ENCODE measurements at places on chromosomes 12 and 14.

DNA sequence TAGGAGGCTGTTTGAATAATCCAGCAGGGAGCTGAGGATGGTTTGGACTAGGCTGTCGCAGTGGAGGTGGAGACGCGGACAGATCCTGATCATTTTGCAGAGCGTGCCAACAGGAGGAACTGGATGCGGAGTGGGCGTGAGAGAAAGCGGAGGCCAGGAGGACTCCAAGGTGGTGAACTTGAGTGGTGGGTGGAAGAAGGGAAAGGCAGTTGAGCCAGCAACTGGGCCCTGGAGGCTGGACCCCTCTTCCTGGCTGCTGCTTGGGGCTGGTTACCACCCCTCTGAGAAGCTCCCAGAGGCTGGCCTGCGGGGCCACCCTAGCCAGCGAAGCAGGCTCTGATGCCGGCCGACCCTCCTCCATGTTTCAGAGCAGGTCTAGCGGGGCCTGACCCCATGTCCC lies 56.8 kb upstream of the KCNA1 start:
- no peak for DNase-seq

DNA sequence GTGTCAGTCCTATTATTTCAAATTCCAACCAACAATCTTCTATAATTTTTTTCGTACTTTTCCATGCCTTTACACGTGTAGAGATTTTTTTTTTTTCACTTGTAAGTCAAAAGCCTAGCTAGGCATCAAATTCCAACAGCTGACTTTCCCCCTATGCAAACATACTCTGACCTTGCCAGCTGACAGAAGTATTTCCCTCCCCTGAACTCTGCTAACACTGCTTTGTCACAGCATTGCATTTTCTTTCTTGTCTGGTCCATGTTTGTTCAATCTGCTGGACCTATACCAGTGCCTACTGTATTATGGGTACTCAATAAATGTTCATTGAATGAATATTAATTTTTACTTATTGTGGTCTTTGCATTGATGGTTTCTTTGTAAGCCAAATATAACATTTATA lies 435.3 kb upstream of the GARIN6 start:
- DNase-seq, result no peak

GRCh38 chr14:57380935-57381334 lies 9.5 kb upstream of the NAA30 start:
- no peak for DNase-seq

DNA sequence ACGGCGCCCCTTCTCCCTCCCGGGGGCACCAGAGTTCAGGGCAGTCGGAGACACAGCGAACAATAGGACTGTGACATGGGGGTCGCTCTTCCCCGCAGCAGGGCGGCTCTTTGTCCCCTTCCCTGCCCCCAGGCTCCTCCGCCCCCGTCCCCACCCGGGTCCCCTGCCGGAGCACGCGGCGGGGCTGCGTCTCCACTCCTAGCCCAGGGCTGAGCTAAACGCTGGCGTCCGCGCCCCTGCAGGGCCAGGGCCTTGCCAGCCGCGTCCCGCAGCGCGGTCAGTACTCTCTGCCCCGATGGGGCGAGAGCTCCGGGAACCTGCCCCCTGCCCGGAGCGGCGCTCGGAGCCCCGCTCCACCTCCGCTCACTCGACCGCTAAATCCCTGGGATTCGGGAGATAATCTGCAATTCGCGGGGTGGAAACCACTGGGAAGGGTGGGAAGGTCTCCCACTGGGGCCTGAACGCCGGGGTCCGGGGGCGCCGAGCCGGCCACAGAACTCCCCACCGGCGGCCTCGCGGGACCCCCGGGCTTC lies 825 bp upstream of the CCDC85C start:
- peak; percentile 35 for DNase-seq

DNA sequence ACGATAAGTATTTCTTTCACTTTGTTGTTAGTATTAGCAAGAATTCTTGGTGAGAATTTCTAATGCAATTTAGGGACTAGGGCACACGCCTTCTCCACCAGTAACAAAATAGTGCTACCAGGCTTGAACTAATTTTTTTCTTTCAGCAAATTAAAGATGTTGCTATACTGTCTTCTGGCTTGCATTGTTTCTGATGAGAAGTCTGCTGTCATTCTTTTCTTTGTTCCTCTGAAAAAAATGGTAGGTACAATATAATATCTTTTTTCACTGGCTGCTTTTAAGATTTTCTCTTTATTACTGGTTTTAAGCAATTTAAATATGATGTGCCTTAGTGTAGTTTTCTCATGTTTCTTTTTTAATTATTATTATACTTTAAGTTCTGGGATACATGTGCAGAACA lies 171.2 kb downstream of the PCNX1 start:
- DNase-seq, result no peak

DNA sequence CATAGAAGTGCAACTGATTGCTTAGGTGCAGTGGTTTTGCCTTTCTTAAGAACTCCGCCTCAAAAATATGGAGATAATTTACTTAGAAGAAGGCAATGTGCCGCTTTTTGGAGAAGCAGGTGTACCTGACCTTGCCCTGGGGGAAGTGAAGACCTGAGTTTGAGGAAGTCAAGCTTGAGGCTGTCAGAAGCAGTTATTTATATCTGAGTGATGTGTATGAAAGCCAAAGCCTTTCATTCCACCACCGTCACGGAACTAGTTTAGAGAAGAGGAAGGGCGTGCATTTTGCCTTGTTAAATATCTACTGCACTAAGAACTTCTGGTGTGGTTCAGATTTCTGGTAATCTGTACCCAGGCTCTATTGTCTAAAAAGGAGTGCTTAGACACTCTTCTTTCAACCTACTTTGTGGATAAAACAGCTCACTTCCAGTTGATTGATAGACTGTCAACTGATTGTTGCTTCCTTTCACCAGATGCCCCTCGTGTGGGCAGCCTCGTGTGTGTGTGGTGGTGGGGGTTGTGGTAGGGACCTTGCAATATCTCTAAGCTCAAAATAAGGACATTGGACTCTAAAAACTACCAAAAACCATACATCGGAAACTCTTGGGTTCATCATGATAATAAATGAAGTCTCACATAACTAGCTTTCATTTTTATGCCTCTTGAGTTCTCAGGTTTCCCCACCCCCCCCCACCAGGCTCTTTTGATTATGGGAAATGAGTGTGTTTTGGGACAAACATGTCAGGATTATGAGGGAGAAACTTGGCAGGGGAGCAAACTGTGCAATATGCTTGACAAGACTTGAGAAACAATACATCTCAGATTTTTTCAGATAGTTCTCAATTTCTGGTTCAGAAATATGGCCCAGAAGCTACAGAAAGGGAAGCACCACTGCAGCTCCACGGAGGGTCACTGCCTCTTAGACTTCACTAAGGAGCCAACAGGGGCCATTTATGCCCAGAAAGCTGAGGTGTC lies 78.6 kb downstream of the ARF6 start:
- no peak for DNase-seq

DNA sequence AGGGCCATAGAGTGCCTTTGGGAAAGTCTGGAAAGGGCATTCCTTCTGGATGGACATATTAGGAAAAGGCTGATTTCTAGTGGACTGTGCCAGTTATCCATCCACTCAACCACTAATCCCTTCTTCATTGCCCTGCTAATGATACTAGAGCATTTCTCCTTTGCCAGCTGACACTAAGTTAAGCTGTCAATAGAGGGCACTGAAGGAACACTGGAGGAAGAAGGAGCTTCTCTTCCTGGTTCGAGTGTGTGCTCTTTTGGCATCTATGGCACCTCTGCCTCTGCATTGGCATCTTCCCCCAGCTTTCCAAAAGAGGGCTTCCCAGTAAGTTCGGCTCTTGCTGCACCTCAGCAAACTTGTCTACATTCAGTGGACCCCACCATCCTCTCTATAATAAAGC lies 165.4 kb downstream of the DERA start:
- DNase-seq, result peak; percentile 10

DNA sequence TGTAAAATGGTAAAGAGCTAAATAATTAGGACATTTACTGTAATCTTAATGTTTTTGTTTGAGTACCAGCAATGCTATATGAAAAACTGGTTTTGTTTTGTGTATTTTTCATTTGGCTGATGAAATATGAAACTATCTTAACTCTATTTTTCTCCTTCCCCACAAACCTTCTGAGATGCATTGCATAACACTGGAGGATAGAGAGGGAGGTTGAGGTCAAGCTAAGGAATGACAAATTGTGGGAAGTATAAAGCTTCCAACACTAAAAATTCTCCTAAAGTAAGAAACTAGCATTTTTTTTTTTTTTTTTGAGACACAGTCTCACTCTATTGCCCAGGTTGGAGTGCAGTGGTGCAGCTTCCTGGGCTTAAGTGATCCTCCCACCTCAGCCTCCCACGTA lies 31.5 kb upstream of the SRP54 start:
- no peak for DNase-seq

- no peak for DNase-seq
Observed at GRCh38 chr14:48323665-48324064, 648.3 kb upstream of the MDGA2 start.

DNA sequence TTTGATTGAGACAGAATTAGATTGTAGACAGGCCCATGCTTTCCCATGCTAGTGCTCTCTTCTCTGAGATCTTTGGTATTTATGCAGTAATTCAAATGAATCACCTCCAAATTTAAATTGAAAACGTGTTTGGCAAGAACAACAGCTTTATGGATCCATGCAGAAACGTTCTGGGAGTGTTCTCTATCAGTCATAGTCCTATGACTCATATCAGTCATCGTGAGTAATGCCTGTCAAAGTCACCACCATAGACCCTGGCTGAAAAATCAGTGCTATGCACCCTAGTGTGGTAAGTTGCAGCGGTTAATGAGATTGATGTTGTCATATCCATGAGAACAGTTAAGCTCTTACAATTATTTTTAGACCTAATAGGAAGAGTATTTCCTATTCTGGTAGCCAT lies 90.1 kb upstream of the FOXG1 start:
- no peak for DNase-seq

GRCh38 chr12:108973629-108974152 lies 47.2 kb downstream of the SVOP start:
- DNase-seq, result no peak

DNA sequence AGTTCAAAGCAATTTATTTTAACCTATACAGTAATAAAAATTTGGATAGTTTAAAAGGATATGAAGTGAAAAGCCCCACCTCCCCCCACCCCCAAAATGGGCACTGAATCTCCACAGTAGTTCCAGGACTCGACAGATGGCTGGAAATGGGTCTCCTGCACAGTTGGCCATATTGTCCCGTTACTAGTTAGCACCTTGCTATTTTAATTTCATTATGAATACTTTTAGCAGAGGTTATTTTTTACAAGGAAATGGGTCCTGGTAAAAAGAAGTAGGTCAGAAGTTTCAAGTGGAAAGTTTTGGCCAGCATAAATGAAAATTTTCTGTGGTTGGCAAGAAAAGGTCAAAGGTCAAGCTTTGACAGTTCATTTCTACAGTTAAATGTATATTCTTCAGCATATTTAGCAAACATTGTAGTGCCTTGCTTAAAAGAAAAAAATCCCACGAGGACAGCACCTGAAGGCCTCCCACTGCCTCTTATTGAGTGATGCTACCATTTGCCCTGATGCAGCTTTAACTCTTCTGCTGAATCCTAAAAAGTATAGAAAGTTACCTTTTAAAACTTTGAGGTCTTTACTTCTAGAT lies 28.3 kb downstream of the MTHFD1 start:
- DNase-seq, result no peak

- no peak for DNase-seq
Observed at GRCh38 chr14:55807881-55808379, 227.9 kb downstream of the KTN1 start.

GRCh38 chr14:85487215-85487614 lies 42.7 kb upstream of the FLRT2 start:
- no peak for DNase-seq

DNA sequence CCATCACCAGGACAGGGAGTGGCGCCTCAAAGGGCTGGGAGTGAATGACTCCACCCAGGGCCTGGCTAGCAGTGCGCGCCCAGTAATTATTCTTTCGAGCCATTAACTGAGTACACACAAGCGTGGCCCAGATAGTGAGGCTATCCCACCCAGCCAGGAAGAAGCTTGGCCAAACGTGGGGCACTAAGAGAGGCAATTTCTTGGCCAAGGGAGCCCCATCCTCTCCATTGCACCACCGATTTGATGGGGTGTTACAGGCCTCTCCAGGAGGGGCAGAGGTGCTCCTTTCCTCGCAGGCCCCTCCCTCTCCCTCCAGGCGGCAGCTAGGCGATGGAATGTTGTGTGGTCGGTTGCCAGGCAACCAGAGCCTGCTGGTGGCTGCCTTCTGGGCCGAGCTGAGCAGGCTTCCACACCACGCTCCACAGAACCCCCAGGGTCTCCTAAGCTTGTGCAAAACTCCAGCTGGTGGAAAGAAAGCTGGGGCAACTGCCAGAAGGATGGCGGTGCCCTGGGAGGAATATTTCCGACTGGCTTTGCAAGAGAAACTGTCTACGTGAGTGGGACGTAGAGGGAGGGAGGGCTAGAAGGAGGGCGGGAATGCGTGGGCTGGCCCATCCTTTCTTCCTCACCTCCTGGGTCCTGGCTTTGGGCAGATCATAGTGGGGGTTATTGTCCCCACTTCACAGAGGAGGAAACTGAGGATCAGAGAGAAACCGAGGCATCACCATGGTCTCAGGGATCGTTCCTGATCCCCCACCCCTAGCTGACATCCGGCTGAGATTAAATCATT lies at the start of gene CFAP73:
TSS of gene CFAP73 (plus strand) at position 364 of the 790 bp plus-strand sequence. CDS start at position 498, 134 bp downstream.
- DNase-seq, result no peak

DNA sequence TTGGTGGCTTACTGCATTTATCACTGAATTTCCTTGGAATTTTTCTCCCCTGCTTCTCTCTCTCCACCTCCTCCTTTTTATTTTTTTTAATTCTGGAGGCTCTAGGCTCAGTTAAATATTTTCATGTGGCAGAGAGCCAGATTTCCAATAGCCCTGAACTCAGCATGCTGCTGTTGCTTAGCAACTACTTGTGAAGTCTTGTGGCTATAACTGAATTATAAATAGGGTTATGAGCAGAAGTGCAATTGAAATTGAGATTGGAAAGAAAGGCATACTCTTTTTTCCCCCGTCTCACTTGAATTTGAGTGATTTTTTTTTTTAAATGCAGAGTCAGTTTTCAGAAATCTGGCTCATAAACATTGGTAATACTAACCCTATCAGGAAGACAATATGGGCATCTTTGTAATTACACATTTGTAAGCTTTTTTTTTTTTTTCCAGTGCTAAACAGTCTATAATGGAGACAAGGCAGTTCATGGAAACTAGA lies 38.3 kb downstream of the ATF7IP start:
- no peak for DNase-seq
